Transverse colon (tissue), 4 donors: ENCODE measurements at places on chromosomes 1 and 21. TPM values are rescaled to one million over a fixed set of nuclear protein-coding genes. Genes with fewer than 3 reads are reported as not detected.

RSBN1 gene
- 42.7 TPM for total RNA-seq

- no peaks in the 10 kb centered on the region for H3K27me3 ChIP-seq
- no peak overlapping the region for H3K4me3 ChIP-seq
- peaks cover 3% of the 10 kb centered on the region for H3K4me1 ChIP-seq
- no peak overlapping the region for H3K27ac ChIP-seq
Observed at GRCh38 chr1:7898962-7899361, 41.7 kb downstream of the TNFRSF9 start.

- no peak overlapping the region for H3K27ac ChIP-seq
- H3K4me3 ChIP-seq: no peak overlapping the region
- H3K36me3 ChIP-seq: no peaks in the 10 kb centered on the region
- H3K27me3 ChIP-seq: no peaks in the 10 kb centered on the region
- H3K4me1 ChIP-seq: no peaks in the 10 kb centered on the region
Observed at GRCh38 chr1:33147997-33148314, 33.9 kb downstream of the TRIM62 start.

DNA sequence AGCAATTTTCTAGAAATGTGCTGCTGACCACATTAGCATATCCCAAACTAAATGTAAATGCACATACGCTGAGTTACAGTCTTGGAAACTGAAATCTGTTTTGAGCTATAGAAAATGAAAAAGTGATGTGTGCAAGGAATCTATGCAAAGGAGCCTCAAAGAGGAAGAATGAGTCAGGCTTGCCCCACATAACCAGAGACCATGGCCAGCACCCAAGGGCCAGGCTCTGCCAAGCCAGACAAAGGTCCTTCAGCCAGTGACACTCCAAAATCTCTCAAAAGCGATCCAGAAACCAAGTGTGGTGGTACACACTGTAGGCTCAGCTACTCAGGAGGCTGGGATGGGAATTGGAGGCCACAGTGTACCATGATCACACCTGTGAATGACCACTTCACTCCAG, 195.2 kb downstream of the TOMM20 start:
- no peaks in the 10 kb centered on the region for H3K27me3 ChIP-seq
- peaks cover 6% of the 10 kb centered on the region for H3K4me1 ChIP-seq
- no peak overlapping the region for H3K27ac ChIP-seq

GALNT2 gene
- 48.8 TPM for total RNA-seq
